ENCODE measurements at places on chromosomes 13 and 19.

- DNase-seq = no peak
Observed at GRCh38 chr13:29564818-29565217, 30.7 kb downstream of the SLC7A1 start.

DNA sequence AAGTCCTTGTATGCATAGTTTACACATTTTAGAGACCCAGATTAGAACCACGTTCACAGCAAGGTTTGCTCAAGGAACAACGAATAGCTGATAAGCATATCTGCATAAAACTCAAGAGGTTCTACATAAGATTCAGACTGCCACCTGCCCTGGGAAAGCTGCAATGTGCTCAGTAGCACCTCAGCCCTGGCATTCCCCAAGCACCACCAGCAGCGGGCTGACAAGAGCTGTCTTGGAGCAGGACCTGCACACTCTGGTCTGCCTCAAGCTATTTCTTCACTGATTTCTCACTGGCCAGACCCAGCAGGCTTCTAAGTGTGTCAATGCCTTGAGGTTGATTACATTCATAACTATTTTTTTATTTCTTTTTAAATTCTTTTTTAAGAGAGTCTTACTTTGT lies 65.8 kb upstream of the UQCRFS1 start:
- DNase-seq = no peak

DNA sequence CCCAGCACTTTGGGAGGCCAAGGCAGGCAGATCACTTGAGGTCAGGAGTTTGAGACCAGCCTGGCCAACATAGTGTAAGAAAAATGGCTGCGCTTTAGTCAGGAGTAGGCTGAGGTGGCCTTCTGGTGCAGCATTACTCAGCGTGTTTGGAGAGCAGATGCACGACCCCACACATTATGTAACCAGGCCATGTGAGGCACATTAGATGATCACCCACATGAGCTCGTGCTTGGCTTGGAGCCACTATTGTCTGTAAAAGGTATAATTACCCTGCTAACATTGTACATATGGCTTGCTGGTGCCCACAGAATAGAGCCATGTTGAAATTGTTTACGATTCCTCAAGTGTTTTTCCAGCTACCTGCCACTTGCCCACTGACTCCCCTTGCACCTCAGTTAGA lies 24.0 kb upstream of the SCEL start:
- no peak for DNase-seq

DNA sequence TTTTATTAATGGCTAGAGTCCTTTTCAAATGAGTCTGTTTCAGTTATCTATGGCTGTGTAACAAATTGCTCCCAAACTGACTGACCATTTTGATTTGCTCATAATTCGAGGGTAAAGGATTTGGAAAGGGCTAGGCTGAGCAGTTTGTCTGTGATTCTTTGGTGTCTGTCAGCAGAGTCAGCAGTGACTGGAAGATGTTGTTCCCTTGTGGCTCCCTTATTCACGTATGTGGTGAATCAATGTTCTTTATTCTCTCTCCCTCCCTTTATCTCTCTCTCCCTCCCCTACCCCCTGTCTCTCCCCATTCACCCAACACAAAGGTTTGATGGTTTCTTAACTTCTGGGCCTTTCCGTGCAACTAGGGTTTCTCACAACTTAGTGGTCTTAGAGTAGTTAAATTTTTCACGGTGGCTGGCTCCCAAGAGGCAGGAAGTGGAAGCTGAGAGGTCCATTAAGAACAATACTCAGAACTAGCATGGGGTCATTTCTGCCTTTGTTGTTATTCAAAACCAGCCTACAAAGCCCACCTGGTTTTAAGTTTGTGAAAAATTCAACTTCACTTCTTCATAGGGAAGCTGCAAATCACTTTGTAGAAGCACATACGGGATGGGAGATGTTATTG lies 772.5 kb upstream of the SLITRK1 start:
- no peak for DNase-seq

DNA sequence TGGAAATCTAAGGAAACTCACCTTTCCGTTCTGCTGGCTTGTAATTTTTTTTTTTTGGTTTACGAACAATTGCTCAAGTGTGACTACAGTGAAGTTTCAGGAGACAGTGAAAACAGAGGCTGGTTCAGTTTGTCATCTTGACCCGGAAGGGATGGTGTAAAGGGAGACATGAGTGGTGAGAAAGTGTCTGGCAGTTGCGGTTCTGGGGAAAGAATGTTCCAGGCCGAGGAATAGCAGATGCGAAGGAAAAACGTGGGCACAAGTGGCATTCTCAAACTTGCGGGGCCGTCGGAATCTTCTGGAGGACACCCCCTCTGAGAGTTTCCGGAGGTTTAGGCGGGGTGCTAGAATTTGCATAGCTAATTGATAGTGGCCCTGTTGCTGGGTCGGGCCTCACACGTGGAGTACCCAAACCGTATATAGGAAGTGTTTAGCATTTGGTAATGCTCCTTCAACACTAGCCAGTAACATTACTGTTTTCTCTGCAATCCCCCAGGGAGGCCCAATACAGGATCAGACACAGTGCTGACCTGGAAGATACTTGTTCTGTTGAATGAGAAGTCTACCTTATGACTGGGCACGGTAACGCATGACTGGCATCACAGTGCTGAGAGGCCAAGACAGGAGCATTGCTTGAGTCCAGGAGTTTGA lies 2.8 kb upstream of the TNFSF9 start:
- no peak for DNase-seq

DNA sequence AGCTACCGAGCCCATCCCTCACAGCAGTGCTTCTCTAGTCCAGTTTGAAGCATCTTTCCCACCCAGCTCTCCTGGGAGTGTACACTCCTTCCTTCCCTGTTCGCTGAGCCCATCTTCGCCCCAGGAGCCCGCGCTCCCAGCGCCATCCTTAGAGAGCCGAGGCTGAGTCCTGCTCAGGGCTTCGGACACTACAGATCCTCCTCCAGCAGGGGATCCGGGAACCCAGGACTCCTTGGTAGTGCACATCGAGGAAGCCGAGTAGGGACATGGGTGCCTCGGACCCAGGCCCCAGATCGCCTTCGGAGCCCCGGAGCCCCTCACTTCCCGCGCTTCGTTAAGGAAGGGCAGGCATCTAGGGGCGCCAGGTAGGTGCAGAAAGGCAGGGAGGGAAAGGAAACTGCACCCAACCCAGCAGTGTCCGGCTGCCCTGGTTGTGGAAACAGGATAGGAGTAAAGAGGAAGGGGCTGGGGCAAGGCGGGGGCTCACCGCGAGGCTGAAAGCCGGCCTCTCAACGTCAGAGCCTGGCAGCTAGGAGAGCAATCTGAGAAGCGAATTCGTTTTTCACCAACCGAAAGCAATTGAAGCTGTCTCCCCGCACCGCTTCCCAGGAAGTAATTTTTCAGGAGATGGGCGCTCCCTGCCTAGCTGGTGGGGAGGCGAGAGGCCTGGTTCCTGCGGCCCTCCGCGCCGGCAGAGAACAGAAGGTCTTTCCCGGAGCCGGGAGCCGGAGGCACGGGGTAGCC lies 1.0 kb downstream of the PDX1 start:
- peak; percentile 29 for DNase-seq

GRCh38 chr19:38251564-38252051 lies 4.6 kb downstream of the PPP1R14A start:
- no peak for DNase-seq

- no peak for DNase-seq
Observed at GRCh38 chr13:38309397-38309796, 40.3 kb upstream of the UFM1 start.

- DNase-seq = no peak
Observed at GRCh38 chr13:99002172-99002710, 24.4 kb upstream of the DOCK9 start.

DNA sequence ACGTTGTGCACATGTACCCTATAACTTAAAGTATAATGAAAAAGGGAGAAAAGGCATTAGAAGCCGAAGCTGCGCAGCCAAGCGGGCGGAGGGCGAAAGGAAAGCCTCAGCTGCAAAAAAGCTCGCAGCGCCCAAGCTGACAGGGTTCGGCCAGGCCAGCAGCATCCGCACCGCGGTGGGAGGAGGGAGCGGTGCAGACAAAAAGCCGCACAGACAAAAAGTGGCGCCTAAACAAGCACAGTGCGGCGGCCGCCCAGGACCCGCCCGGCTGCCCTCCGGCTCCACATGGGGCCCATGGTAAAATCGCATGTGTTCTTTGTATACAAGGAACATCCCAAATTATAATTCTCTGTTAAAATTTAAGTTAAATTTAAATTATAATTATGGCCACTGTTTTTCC lies 42.4 kb downstream of the PSG3 start:
- DNase-seq = no peak

DNA sequence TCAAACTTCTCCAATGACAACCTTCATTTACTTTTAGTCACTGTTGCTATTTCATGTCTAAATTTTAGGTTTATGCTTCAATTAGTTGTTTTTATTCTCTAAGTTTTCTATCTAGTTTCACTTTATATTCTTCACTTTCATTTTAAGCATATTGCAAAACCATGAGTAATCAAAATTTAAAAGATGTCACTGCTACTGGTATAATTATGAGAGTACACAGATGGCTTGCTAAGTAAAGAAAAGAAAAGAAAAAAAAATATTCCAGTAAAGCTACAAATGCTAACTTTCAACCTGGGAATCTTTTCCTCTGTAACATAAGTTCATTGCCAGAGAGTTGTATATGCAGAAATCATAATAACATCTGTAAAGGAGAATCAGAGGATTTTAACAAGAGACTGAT lies 1624.7 kb downstream of the PCDH9 start:
- DNase-seq = no peak

DNA sequence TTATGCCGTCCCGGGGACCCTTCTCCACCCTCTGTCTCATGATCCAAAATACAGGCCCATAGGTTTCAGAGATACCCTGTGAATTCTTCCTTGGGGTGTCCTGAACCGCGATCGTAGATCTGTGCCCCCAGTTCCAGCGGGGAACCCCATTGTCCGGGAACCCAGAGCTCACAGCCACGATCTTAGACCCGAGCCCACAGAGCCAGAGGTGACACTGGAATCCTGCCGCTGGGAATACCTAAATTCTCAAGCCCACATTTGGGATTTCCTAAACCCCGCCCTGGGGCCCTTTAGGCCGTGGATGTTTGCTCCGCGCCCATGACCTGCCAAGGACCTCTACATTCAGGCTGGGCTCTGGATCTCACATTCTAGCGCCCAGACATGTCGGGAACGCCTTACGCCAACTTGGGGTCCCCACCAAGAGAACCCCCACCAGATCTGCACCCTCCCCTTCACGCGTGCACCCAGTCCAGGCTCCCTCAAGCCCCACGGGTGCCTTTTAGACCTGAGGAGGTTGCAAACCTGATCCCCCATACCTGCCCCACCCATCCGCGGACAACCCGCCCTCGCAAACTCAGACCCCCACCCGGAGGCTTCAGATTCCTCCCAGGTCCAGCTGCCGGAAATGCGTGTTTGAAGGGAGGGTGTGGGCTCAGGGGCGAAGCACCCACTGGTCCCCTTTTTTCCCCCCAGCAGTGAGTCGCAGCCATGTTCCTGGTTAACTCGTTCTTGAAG lies 605 bp downstream of the CAPNS1 start:
- peak; percentile 43 for DNase-seq

- DNase-seq = no peak
Observed at GRCh38 chr13:103291798-103292572, 225.8 kb upstream of the SLC10A2 start.

DNA sequence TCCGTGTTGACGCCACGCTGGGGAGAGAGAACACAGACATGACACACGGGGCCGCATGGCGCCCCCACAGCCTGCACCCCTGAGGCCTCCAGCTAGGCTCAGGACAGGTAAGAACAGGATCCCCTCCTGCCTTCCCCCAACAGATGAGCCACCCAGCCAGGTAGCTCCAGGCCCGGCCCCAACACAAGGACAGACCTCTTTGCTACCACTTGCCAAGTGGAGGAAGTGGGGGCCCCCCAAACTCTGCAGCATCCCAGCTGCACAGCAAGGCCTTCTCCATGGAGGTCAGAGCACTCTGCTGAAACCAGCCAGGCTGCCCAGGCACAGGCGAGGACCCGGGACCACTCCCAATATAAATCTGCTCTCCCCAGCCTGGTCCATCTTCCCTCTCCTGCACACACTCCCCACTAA lies 31.5 kb downstream of the PEPD start:
- no peak for DNase-seq

- no peak for DNase-seq
Observed at GRCh38 chr19:39405261-39405957, 1.2 kb upstream of the ZFP36 start.

DNA sequence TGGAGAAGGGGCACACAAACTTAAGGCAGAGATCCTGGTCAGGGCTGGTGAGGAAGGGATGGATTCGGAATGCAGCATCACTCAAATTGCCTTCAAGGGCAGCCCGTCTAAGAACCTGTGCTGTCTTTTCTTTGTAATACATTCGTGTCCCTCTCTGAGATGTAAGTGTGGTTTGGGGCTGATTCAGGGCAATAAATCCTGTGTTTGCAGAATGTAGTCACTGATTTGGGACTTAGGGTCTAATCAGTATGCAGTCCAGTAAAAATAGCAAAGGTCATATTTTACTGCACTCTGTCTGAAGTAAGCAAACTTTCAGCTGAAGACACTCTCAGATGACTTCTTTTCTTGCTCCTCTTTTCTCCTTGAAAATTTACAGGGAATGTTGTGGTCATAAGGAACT lies 93.8 kb upstream of the C1QTNF9B start:
- no peak for DNase-seq

DNA sequence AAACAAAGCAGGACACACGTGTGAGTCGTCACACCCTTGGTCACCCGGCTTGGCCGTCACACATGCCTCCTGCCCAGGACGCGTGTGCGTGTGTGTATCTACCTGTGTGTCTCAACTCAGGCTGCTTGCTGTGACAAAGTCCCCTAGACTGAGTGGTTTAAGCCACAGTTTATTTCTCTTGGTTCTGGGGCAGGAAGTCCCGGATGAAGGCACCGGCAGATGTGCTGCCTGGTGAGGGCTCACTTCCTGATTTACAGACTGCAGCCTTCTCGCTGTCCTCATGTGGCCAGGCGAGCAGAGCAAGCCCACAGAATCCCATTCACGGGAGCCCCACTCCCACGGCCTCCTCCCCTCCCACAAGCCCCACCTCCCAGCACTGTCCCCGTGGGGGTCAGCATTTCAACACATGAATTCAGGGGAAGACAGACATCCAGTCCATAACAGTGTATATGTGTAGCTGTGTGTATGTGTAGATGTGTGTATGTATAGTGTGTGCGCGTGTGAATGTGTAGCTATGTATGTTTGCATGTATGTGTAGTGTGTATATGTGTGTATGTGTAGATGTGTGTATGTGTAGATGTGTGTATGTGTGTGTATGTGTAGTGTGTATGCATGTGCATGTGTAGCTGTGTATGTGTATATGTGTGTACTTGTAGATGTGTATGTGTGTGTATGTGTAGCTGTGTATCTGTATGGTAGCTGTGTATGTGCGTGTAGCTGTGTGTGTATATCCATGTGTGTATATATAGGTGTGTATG lies 51.5 kb downstream of the MCF2L start:
- DNase-seq = peak; percentile 30

- DNase-seq = peak; percentile 31
Observed at GRCh38 chr19:1133471-1133929, 29.7 kb downstream of the GPX4 start.

All from suppressor macrophage (primary cell).